ENCODE measurements at places on chromosomes 3 and 15.
A peak's percentile ranks its signal among the peaks of the same experiment; 100 is the strongest.

DNA sequence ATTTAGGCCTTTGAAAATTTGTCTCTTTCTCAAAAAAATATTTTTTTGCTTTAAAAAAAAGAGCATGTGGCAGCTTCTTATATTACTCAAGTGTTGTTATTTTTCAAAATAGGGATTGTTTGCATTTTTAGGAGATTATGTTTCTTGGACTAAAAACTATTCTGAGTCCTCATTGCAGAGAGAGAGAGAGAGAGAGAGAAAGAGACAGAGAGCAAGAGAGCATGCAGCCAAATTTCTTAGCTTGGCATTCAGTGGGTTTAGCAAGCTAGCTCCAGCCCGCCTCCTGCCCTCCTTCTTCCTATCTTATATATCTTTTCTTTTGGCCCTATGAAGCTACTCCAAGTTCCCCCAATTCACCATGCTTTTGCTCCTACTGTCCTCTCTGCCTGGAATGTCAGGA lies 55.7 kb downstream of the CEMIP start:
- no peak for DNase-seq

- no peak for DNase-seq
These were observed 21.1 kb downstream of the CCPG1 start for GRCh38 chr15:55387027-55387426.

DNA sequence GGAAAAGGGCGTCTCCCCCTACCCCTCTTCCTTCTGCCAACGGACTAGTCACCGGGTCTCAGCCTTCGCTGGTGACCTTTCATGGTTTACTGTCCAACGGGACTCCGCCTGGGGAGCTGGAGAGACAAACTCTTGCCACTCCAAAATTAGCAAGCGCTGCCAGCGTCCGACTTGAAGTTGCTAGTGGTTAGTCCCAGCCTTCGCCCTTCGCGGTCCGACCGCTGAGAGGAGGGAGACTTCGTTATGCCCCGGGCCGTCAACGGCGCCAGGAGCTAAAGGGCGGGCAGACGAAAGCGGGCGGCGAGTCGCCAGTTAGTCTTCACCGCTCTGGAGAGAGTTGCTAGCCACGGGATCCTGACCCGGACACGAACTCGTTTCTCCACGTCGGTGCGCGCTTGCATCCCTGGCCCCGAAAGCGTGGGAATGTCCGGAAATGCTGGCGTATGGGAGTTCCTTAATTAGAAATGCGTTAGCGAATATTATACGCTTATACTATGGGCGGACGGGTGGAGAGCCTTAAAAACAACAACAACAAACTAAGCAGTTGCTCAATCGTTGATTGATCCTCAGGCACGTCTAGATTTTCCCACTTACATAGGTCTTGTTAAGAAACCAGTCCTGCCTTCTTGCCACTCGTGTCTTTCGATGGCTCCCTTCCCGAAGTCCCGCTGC lies 716 bp downstream of the SMC4 start:
- DNase-seq: no peak

DNA sequence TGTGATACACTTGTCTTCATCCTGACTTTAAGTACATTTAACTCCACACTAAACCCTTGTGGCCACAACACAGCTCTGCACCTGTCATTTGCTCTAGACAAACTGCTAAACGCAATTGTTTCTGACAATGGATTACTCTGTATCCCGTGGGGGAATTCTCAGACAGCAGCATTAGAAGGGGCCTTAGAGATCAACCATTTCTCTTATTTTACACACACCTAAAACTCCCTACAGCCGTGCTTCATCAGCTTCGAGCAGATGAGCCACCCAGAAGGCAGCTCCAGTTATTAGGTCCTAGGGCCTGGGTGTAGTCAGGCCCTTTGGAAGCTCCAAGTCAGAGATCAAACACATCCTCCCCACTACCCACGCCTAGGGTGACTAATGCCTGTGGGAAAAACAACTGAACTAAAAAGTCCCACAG lies 1.3 kb upstream of the IL12A start:
- no peak for DNase-seq

GRCh38 chr3:14548321-14548729 lies 8.2 kb upstream of the GRIP2 start:
- DNase-seq: peak; percentile 28

Measured in NCI-H1092 (cell line).